Central memory CD8-positive, alpha-beta T cell (primary cell): ENCODE measurements at places on chromosomes 12 and 14.

DNA sequence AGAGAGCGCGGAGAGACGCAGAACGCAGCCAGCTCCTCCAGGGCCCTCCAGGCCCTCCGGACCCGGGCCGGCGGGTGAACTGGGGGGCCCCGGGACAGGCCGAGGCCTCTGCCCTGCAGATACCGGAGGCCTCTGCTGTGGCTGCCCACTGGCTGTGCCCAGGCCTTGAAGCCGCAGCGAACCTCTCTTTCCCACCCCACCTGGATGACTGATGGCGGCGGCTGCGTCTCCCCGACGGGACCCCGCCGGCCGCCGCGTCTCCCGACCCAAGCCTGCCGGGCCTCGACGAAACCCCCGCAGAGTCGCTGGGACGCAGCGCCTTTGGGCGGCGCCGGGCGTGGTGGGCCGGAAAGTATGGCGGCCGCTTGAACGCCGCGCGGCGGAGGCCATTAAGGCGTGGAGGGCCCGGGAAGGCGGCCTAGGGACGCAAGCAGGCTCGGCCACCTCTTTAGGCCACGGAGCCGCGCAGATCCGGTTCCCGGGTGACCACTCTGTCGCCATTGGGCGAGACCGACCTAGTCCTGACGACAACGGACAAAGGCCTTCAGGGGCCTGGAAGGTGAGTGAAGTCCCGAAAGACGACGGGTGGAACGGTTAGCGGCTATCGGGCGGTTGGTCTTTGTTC is 8.4 kb upstream of the ERGIC2 start:
- no peak for DNase-seq

DNA sequence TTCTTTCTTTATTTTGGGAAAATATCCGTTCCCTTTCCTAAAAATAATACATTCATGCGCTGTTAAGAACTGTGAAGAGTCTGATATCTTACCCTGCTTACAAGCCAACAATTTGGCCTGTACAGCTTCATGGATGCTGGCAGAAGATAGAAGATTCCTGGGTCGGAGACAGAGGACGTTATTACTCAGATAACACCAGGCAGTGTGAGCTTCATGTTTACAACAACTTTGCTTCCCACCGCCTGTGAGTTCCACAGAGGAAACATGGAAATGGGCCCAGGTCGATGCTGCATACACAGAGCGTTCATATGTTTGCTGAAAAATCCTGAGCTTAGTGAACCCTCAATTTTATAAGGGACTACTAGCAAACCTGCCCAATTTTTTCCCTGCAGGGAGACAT is 705.6 kb upstream of the SEL1L start:
- DNase-seq = no peak

- DNase-seq = no peak
Measured at GRCh38 chr12:103680591-103681141, 93.6 kb downstream of the STAB2 start.

- no peak for DNase-seq
Measured at GRCh38 chr14:24613241-24613640, 3.8 kb upstream of the GZMH start.

DNA sequence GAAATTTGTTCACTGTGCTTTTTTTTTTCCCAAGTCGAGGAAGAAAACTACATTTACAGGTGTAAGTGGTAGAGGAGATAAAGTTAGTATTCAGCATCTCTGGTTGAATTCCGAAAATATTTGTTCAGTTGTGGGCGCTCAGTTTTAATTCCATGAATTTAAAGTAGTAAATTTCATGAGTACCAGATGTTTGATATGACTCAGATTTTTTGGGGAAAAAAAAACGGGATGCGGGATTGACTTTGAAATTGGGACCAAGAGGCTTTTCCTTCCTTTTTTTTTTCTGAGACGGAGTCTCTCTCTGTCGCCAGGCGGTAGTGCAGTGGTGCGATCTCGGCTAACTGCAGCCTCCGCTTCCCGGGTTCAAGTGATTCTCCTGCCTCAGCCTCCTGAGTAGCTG is 1.6 kb downstream of the TULP3 start:
- DNase-seq = no peak
